ENCODE measurements at places on chromosomes 3 and 15.

DNA sequence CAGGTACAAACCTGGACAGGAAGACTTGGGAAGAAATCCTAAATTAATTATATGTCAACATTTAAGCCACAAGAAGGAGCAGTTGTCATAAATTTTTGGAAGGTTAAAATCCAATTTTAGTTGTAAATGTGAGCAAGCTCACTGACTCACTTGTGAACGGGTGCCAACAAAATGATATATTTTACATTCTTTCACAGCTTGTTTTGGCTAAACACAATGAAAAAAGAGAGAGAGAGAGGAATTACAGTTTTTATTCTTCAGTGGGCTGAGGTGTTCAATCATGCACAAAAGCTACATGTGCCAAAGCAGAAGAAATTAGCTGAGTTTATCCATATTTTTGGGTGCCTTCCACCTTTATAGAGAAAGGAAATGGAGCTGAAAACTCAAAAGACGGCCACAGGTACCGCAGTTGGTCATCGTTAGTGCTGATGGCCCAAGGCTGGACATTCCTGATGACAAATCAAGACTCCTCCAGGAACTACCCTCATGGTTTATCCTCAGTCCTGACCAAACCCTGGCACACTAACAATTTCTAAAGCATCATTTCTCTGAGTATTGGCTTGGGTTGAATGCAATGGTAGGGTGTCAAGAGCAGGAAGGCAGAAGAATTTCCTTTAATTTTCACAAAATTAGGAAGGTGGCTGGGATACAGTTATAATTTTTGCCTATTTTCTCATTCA lies 37.6 kb upstream of the WNT5A start:
- DNase-seq: no peak

DNA sequence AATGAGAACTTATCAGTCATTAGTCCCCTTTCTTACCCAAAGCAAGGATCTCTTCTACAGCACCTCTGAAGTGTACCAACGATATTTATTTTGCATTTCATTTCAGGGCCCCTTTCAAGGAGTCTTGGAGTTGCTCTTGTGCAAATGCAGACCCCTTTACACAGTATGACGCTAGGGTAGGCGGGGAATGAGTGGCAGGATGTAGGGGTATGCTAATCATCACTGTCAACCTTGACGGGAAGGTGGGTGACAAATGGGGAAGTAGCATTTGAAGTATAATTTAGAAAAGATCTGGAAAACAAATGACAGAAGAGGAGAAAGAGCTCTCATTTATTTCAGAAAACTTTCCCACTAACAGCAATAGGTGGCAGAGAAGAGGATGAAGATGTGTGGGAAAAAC lies 94.4 kb downstream of the LRRN1 start:
- DNase-seq: no peak

DNA sequence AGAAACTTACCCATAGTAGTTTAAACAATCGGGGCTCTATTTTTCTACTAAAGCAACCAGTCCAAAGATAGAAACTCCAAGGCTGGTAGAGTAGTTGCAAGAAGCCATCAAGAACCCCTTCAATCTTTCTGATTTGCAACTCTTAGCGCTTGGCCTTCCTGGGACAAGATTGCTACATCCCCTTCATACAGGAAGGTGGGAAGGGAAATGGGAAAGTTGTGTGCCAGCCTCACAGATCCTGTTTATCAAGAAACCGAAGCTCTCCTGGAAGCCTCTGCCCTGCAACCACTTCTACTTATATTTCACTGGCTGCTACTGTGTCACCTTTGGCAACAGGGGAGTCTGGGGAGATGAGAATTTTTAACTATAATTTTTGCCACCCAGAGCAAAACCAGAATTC lies 46.2 kb downstream of the OSBPL10 start:
- DNase-seq: no peak

DNA sequence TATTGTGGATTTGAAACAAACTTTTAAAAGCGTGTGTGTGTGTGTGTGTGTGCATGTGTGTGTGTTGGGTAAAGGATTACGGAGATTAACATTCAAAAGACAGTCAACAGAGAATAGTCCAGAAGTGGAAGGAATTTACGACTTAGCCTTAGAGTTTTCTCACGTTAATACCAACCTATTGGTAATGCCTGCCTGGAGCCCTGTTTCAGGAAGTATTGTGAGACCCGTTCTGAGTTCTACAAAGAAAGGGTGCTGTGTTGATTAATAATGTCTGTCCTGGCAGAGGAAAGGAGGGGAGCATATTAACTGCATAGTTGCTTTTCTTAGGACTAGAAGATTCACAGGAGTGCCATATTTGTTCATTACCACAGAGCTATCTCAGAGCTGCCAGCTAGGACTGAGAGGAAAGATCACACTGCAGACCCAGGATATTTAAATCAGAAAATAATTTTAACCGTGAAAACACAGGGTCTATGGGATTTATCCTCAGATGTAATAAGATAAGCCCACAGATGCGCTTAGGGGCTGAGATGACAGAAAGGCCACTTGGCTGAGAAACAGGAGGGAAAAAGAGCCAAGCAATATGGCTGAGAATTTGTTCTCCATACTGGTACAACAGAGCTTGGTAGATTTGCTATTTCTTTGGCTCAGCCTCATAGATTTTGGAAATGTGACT lies 40.5 kb upstream of the FRMD4B start:
- no peak for DNase-seq

- no peak for DNase-seq
Observed at GRCh38 chr3:12182687-12183441, 24.2 kb upstream of the TIMP4 start.

DNA sequence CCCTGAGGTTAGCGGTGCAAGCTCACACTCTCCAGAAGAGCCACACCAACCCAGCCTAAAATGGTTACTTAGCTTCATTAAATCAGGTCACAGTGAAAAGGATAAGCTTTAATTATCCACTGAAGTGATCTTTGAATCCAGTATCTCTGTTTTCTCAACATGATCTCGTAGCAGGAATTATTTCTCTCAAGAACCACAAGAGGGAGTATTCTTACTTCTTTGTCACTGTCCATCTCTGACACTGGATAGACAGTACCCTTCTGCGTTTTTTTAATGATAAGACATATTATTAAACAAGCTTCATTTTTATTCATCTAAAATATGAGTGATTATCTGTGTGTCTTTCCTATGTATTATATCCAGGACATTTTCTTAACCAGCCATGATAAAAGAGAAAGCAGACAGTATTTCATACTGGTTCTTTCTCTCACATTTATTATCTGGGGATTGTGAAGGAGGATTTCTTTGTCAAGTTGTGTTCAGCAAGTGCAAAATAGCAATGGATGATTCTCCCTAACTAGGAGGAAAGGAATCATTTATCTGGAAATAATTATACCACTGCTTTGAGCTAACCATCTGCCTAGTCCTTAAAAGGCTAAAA lies 105.4 kb upstream of the CCDC54 start:
- DNase-seq: no peak

DNA sequence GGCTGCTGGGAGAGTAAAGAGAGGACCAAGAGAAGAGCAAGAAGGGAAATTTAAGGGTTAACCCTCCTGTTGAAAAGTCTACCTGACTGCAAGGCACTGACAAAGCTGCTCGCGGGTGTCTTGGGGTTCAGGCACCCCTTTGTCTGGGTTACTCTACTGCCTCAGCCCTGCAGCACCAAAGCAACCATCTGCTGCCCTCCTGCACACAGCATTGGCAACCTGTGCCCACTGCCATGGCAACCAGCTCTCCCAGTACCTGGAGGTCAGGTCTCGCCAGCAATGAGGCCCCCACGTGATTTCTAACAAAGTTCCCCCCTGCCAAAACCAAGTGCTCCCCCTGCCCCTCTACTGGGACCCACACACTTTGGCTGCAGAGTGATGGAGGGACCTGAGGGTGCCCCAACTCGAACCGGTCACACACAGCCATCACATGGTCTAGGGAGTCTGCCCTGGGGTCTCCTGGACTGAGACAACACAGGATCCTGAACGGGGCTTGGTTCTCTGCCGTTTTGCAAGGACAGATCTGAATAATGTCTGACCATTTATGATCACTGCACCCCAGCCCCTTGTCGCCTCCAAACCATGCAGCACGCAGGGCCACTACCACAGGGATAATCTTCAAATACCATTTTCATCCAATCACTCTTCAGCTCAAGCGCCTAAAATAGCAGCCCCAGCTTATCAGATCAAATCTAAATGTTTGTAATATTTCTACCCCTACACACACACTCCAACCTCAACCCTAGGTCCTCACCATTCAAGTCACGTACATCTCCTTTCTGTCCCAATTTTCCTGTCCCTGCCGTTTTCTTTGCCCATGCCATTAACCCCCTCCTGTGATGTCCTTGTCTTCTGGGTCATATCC lies 50.7 kb downstream of the ADCY5 start:
- no peak for DNase-seq

DNA sequence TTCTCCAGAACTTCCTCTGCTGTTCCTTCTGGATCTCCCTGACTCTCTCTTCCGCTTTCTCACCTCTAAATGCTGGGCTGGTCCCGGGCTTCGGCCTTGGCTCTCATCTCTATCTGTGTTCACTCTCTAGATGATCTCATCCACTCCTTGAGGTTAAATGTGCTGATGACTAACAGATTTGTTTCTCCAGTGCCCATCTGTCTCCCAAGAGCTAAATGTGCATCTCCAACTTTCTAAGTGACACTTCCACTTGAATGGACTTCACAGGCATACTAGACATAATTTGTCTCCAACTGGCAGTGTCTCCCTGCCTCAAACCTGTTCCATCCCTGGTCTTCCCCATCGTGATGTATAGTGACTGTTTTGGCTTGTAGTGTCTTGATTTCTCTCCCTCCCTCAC lies 95.3 kb downstream of the ITPR1 start:
- no peak for DNase-seq

DNA sequence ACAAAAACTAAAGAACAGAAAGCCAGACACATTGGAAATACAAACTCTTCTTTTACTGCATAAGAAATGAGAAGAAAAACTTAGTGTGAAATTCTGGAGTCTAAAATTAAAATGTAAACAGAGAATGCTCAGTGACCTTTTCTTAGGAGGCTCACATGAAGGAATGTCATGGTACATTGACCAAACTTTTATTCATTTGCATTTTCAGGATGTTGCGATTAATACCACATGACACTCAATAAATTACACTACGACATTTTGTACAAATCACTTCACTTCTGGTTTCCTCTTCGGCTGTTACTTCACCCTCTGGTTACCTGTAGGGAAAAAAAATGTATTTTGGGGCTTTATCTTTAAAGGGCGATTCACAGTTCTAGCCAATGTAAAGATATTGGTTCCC lies 56.4 kb upstream of the ACTC1 start:
- DNase-seq: no peak

DNA sequence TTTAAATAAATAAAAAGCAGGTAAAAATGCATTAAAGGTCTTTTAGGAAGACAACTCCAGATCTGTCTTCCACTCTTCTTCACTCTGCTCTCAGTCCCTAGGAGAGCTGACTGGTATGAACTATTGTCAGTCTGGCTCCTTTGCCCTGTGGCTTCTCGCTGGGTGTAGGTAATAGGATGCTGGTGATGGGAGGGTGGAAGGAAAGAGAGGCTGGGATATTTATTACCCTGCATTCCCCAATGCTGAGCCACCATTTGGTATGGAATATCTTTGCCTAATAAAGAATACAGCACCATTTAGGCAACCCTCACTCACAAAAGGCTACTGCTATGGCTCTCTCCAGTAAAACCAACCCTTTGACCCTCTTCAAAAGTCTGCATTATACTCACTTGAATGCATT lies 326.9 kb downstream of the CNTN3 start:
- DNase-seq: no peak

- no peak for DNase-seq
Observed at GRCh38 chr3:14630404-14631100, 21.0 kb upstream of the CCDC174 start.

DNA sequence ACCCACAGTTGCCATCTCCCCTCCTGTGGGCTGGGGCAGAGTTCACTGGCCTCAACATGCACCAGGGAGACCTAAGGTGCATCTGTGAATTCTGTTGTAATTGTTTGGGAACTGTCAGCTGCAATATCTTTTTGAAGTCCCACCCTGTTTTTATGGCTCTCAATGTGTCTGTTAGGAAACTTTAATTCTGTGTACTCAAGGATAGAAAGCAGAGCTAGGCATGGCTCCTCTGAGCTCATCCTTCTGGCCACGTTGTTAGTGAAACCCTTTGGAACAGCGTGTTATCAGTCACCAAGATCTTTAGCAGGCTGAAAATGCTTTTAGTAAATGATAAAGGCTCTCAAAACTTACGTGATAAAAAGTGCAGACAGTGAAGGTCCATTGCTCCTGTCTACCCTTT lies 33.6 kb upstream of the MTMR10 start:
- DNase-seq: no peak

DNA sequence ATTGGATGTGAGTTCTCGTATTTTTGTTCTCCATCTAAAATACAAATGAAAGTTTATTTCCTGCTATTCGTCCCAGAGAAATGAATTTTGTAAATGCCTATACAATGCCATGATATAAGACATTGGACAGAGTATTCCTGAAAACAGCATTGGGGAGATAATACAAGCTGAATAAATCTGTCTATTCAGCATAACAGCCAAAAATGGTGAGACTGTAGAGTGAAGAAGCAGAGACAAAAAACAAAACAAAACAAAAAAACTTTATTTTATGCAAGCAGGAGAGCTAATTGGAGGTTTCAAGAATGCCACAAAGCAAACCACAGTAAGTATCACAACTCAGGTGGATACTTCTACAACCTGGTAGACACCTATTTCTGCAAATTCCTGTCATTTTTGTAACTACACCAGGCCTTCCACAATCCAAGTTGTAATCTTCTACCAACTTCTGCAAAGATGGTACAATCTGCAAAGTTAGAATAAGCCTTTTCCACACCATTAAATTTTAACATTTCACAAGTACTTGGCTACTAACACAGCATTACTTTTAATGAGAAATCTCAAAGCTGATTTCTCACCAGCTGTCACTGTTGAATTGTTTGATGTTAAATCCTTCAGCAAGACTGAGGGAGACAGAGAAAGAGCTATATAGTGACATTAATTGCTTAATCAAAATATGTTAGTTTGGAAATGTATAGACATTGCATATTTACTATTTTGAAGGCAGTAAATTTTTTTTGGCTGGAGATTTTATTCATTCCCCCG lies 163.1 kb downstream of the CLSTN2 start:
- DNase-seq: no peak

DNA sequence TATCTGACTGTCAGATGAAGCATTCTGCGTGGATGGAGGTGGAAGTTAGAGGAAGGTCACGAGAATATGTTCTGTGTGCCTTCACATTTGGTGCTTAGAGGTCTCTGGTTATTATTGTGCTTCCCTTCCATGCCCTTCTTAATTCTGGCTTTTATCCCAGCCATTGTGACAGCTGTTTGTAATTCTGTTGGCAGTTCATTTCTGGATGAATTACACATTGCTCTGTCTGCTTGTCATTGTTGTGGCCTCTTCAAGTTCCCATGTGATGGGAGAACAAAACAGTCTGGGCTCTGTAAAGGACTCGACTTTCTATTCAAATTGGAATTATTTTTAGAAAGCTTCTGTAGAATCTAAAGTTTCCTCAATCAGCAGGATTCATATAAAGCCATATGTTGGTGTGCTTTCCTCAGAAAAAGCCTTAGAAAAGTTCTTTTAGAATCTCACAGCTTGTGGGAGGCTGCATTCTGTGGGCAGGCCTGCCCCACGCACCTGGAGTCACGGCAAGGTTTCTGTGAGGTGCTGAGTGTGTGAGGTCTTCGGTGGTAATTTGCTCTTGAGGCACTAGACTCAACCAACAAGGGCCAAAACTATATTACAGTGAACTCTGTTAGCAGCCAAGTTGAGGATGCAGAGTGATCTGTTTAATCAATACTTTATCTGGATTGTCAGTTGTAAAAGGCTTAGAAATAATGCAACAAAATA lies 397.4 kb upstream of the AZI2 start:
- no peak for DNase-seq
